ENCODE measurements at places on chromosomes 1 and 21.

DNA sequence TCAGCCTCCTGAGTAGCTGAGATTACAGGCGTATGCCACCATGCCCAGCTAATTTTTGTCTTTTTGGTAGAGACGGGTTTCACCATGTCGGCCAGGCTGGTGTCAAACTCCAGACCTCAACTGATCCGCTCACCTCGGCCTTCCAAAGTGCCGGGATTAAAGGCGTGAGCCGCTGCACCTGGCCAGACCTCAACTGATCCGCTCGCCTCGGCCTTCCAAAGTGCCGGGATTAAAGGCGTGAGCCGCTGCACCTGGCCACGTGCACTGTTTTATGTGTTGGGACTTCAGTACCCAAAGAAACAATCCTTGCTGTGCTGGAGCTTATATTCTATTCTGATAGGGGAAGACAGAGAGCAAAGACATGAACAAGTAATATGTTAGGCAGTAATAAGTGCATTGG, 10.1 kb downstream of the TRAF5 start:
- DNase-seq: no peak

DNA sequence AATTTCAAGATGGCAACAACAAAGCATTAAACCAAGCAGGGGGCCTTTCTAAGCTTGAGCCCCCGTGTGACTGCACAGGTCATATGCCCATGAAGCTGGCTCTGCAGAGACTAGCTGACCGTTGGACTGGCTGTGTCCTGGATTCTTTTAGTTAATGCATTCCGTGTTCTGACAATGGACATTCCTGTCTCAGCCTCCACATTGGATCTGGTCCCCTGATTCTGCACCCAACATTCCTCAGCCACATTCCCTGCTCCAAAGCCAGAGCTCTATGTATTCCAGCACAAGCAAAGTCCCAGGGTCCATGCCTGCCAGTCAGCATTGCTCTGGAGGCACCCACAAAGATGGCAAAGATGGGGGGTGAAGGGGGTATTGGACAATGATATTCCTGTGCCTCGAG, 5.1 kb upstream of the NAV1 start:
- no peak for DNase-seq

DNA sequence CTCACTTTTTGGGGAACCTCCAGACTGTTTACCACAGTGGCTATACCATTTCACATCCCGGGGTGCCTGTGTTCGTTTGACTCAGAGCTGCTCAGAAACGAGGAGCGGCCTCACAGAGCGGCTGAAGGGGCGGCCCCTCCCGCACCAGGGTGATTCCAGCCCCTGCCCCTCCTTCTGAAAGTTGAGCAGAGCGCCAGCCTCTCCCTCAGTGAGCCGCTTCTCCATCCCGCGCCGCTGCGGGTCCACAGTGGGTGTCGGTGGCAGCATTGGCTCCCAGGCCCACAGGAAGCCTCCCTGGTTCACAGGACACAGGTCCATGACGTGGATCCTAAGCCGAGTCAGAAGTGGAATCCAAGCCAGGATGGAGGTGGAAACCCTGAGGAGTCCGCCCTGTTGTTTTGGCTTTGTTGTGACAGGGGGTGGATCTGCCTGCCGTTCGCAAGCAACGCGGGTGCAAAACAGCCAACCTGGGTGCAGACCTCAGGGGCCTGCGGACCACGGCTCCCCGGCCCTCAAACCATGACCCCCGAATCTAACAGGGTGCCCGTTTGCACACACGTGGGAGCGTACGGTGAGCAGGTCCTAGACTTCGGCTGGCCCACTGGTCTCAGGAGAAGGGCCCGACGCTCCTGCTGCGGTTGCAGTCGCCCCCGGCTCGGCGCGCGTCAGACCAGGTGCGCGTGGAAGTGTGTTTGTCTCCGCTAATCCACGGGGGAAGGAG, 186.8 kb upstream of the ARHGEF16 start:
- DNase-seq: no peak

- no peak for DNase-seq
These were observed 12.4 kb downstream of the ANGEL2 start for GRCh38 chr1:213003256-213003655.

DNA sequence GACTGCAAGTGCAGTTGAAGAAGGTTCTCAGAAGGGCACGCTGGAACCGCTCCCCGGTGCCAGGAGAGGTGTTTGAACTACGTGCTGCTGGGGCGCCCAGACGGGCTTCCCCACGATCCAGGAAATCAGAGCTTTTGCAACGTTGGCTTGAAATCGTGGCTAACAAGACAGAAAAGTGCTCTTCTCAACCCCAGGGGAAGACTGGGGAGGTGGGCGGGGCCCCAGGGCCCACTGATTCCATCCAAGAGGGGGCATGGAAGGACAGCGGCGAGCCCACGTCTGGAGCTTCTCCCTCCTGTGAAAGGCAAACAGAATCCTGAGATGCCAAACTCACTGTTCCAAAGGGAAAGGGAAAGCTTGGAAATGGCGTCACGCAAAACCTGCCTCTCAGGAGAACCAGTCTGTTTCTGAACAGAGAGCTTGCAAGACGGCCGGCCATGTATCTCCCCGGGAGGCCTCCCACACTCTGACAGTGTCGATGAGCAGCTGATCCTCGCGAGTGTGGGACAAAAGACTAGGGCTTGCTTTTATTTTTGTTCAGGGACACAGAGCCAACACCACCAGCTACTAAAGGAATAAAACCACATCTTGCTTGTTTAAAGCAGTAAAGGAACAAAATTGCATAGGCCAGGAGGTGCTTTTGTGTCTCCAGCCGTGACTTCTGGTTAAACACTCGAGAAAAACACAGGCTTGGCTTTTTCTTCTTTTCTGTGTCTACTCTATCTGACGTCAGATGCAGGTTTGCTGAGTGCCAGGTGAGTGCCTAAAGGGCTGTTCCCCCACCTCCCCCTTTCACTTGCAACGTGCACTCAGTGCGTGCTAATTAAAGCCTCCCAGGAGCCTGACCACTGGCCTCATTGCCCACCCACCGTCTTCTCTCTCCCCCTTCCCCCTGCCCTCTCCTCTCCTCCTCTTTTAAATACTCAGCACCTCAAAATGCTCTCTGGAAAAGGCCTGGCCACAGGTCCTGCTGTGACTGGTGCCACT, 41.5 kb downstream of the LRRC3 start:
- DNase-seq: no peak

GRCh38 chr1:73980324-73981040, 217.5 kb downstream of the LRRIQ3 start:
- no peak for DNase-seq

DNA sequence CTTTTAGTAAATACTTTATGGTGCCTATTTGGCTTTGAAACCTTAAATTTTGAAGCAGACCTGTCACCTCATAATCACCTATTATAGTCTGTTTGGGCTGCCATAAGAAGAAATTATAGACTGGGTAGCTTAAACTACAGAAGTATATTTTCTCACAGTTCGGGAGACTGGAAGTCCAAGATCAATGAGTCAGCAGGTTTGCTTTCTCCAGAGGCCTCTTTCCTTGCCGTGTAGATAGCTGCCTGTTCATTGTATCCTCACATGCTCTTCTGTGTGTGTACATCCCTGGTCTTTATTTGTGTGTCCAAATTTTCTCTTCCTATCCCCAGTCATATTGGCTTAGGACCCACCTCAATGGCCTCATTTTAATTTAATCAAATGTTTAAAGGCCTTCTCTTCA, 518.2 kb downstream of the ADGRL2 start:
- no peak for DNase-seq

DNA sequence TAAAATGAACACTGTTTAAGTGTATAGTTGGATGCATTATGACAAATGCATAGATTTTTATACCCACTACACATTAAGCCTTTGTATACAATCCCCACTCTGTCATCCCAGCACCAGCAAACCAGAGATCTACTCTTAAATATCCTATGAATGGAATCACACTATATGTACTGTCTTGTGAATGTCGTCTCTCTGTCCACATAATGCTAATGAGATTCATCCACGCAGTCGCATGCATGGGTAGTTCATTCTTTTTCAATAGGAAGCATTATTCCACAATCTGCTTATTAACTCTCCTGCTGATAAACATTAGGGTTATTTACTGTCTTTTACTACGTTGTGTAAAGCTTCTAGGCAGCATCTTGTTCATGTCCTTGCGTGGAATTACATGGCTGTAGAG, 892.3 kb downstream of the LTN1 start:
- DNase-seq: no peak

DNA sequence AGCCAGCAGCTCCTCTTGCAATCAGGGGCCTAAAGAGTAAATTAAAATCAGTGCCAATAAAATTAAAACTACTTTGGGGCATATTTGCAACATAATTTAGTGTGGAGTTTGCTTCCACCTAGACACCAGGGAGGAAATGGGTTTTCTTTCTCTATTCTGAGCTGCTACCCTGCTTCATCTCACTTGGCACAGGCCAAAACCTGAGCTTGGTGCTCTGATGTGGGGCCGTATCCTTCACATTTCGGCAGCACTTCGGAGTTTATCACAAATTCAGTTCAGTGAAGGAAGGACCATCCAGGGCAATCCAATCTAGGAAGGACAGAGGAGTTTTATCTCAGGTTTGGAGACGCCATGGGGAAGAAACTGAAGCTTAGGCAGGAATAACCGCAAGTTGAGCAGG, 123.6 kb upstream of the SPATA6 start:
- no peak for DNase-seq

GRCh38 chr1:183551924-183552323, 38.3 kb downstream of the NCF2 start:
- no peak for DNase-seq

DNA sequence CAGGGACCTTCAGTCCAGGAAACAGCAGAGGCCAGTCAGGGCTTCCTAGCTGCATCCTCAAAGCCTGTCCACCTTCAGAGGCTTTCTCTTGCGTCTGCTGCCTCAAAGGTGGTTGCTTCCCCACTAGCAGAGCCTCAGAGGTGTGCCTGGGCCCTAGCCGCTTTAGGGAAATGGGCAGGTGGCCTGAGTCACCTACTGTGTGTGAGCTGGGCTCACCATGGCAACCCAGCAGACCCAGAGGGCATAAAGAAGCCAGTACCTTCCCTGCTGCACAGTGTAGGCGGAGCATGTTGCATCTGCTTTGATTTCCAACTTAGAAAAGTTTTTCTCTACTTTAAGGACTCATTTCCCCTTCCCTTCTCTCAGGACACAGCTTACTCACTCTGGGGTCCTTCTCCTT, 12.5 kb downstream of the SLC9A1 start:
- DNase-seq: no peak

DNA sequence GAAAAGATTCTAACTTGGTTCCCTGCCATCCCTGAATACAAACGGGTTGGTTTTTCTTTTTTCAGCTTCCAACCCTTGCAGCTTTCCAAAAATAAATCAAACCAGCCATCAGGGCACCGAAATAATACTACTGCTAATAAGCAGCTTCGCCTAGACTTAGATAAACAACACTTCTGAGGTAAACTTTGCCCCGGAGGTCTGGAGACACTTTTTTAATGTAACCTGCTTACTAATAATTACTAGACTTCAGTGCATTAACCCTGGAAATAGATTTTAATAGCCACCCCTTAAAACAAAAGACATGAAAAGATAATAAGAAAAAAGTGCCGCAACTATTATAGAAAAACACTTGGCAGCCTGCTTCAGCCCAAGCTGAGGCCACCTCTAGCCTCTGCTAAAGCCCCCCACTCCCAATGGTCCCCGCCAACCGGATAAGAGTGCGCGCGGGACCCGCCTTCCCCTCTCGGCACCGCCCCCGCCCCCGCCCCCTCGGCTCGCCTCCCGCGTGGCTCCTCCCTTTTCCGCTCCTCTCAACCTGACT, 405 bp upstream of the GADD45A start:
- DNase-seq: no peak

GRCh38 chr1:172394811-172395210, 25.7 kb upstream of the C1orf105 start:
- DNase-seq: no peak

GRCh38 chr1:99768524-99769245, 2.2 kb upstream of the FRRS1 start:
- no peak for DNase-seq

GRCh38 chr1:156270314-156270713, 12.3 kb downstream of the SMG5 start:
- no peak for DNase-seq

DNA sequence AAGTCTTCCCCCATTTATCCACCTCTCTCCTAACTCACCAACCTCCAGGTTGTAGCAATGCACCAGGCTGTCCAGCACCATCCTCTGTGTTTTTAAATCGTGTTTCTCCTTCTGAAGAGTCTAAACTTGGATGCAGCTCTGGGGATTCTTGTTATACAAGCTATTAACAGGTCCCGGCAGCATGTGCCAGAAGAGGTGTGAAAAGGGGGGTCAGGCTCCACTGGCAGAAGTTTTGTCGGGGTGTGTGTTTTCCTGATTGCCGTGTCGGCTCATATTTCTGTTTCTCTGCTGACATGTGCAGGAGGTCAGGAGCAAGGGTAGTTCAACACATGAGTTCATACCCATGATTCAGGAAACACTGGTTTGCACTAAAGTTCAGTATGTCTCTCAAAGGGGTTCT, 658.6 kb upstream of the CAMK1G start:
- no peak for DNase-seq

DNA sequence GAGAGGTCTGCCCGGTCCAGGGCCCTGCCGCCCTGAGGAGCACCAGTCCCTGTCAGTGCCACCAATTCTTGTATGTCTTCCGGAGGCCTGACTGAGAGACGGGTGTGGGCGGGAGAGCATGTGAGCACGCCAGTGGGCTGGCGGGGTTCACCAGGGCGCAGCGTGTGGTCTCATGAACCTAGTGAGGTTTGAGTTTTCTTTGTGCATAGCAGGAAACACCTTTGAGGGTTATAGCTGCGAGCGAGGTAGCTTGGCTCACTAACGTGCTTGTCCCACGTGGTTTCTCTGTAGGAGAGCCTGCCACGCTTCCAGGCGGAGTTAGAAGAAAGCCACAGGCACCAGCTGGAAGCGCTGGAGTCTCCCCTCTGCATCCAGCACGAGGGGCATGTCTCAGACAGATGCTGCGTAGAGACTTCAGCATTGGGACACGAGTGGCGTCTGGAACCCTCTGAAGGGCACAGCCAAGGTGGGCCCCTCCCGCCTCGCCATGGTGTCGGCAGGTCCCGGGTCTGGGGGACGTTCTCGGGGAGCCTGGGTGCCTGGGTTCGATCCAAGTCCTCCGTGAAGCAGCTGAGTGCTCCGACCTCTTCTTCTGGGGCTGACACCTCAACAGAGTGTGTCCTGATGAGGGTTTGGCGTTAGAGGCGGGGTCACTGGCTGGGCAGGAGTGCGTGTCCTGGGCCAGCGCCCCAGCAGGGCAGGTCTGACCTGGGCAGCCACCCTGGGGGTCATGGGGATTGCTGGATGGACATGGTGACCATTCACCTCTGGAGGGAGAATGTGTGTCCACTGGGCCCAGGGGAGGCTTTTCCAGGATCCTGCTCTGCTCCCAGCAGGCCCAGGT, 31.4 kb downstream of the PCNT start:
- no peak for DNase-seq

Measured in kidney epithelial cell (primary cell).